ENCODE measurements at places on chromosomes 6 and 20. TPM values are rescaled to one million over a fixed set of nuclear protein-coding genes. Genes with fewer than 3 reads are reported as not detected.

DNA sequence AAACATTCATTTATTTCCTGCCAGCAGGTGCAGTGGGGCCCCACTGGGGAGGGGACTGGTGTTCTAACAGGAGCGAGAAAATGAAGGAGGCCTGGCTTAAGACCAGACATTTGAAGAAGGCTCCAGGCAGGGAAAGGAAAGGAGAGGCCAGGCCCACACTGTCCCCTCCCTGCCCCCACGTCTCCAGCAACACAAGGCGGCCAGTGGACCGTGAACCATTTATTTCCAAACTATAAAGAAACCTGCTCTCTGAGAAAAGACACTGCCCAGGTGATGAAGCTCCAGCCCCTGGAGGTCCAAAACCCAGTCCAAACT is 41.4 kb upstream of the CDH22 start:
- DNase-seq, result no peak
- H3K4me3 ChIP-seq, result no peak overlapping the region

GRCh38 chr20:7193681-7194080 is 426.2 kb downstream of the BMP2 start:
- DNase-seq, result no peak
- no peak overlapping the region for H3K27ac ChIP-seq
- H3K27me3 ChIP-seq, result no peaks in the 10 kb centered on the region
- H3K4me1 ChIP-seq, result no peaks in the 10 kb centered on the region
- no peak overlapping the region for H3K4me3 ChIP-seq

DNA sequence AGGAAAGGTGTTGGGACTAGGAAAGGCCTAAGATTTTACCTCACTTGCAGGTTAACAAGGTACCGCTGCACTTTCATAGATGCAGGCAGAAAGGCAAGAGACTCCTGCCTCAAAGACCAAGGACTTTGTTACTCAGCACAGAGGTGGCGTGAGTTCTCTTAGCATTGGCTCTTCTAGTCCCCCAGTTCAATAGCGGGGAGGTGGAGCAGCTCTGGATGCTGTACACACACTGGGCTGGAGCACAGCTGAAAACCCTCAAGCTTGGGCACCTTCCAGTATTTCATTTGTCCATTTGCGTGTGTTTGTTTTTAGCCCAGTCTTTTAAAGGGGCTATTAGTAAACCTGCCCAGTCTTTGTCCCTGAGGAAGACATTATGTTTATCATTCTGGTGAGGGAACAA is 345.2 kb downstream of the FARS2 start:
- H3K4me1 ChIP-seq, result no peaks in the 10 kb centered on the region
- DNase-seq, result no peak
- no peaks in the 10 kb centered on the region for H3K27me3 ChIP-seq
- H3K36me3 ChIP-seq, result no peaks in the 10 kb centered on the region
- no peak overlapping the region for H3K4me3 ChIP-seq

- DNase-seq, result no peak
- H3K27me3 ChIP-seq, result no peaks in the 10 kb centered on the region
- H3K4me1 ChIP-seq, result peaks cover 12% of the 10 kb centered on the region
- H3K36me3 ChIP-seq, result no peaks in the 10 kb centered on the region
- no peak overlapping the region for H3K4me3 ChIP-seq
- no peak overlapping the region for H3K27ac ChIP-seq
Observed at GRCh38 chr6:137759624-137760023, 107.4 kb upstream of the TNFAIP3 start.

Gene SLPI
- 496 TPM for total RNA-seq

DNA sequence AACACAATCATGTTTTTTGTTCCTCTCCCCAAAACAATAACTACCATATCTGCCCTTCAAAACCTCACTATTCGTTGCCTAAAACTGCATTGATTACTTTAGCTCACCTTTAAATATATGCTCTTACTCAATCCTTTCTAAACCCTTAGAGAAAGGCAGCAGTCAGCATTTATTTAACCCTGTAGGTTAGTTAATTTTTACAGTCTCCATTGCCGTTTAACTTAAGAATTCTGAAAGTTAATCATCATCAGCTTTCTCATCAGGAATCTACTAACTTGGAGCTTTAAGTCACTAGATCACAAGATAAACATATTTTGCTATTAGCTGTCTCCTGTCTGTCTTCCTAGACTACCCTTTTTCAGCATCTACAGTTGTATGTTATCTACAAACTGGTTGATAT is 991.9 kb downstream of the EPHA7 start:
- H3K4me1 ChIP-seq, result no peaks in the 10 kb centered on the region
- no peaks in the 10 kb centered on the region for H3K27me3 ChIP-seq
- no peak for DNase-seq
- H3K4me3 ChIP-seq, result no peak overlapping the region
- H3K36me3 ChIP-seq, result no peaks in the 10 kb centered on the region
- H3K27ac ChIP-seq, result no peak overlapping the region

GRCh38 chr6:88494401-88495140 is 328.4 kb upstream of the CNR1 start:
- DNase-seq, result no peak
- peaks cover 4% of the 10 kb centered on the region for H3K4me1 ChIP-seq
- H3K27ac ChIP-seq, result no peak overlapping the region
- H3K4me3 ChIP-seq, result no peak overlapping the region
- no peaks in the 10 kb centered on the region for H3K27me3 ChIP-seq
- no peaks in the 10 kb centered on the region for H3K36me3 ChIP-seq

Gene BANF2
- not detected for total RNA-seq

Gene FOXC1
- 1.8 TPM for total RNA-seq

Gene TMEM200A
- 12.6 TPM for total RNA-seq

DNA sequence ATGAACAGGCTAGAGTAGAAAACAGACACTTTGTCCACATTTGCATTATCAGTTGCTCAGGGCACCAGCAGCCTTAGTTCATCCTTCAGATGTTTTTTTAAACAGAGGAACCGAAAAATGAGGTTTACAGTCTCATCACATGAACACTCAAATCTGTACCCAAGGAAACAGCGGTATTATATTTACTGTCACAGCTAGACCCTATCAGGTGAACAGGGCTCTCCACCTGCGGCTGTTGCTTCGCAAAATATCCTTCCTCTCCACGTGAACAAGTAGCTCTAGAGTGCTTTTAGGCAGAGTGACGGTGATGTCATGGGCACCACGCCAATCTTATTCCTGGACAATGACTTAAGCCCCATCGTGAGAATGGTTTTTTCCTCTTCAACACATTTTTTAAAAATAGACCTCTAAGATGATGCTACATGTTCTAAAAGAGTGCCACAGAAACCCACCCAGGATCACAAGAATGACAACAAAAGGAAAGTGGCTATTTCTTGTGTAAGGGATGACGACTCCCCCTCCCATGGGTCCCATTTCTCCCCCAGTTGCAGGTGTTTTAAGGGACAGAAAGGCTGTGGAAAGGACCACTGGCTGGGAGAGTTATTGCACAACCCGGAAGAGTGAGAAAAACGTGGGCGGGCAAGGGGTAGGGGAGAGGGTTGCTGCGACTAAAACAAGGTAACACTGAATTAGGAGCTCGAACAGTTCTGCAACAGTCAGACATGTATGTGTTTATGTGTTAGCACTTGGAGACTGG is 77.7 kb downstream of the EFHC1 start:
- H3K4me1 ChIP-seq, result peaks cover 5% of the 10 kb centered on the region
- no peak overlapping the region for H3K27ac ChIP-seq
- H3K36me3 ChIP-seq, result no peaks in the 10 kb centered on the region
- H3K4me3 ChIP-seq, result no peak overlapping the region

GRCh38 chr6:119350202-119350951 is 816 bp upstream of the MAN1A1 start:
- H3K36me3 ChIP-seq, result no peaks in the 10 kb centered on the region
- H3K27me3 ChIP-seq, result no peaks in the 10 kb centered on the region
- H3K4me1 ChIP-seq, result peaks cover 3% of the 10 kb centered on the region
- H3K27ac ChIP-seq, result peak overlapping the region; percentile 96

DNA sequence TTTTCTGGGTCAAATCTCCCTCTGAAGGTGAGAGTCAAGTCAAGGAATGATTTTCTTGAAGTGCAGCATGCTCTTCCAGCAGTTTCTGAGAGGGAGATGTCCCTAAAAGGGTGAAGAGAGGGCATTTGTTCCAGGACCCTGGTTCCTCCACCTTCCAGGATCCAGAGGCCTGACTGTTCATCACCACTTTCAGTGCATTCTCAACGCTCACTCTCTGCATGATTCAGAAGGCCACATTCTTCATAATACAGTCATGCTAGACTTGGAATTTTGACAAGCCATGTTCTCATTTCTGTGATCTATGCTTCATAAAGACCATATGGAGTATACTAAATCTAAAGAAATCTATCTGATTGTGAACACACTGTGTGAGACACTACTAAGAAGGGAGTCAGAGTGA is 85.1 kb downstream of the PDE7B start:
- H3K36me3 ChIP-seq, result no peaks in the 10 kb centered on the region
- no peak for DNase-seq
- no peaks in the 10 kb centered on the region for H3K4me1 ChIP-seq

GRCh38 chr20:17343656-17344452 is 117.0 kb downstream of the PCSK2 start:
- H3K27me3 ChIP-seq, result no peaks in the 10 kb centered on the region
- DNase-seq, result no peak
- H3K4me1 ChIP-seq, result no peaks in the 10 kb centered on the region
- H3K36me3 ChIP-seq, result no peaks in the 10 kb centered on the region
- H3K27ac ChIP-seq, result no peak overlapping the region
- H3K4me3 ChIP-seq, result no peak overlapping the region

Gene SLC39A7
- total RNA-seq, result 149 TPM

Gene NKX2-4
- not detected for total RNA-seq

Gene ANKEF1
- 6.1 TPM for total RNA-seq

GRCh38 chr6:11430036-11430435 is 107.5 kb upstream of the TMEM170B start:
- no peak overlapping the region for H3K4me3 ChIP-seq
- peaks cover 41% of the 10 kb centered on the region for H3K4me1 ChIP-seq
- H3K27me3 ChIP-seq, result no peaks in the 10 kb centered on the region

Gene SNAI1
- 4.1 TPM for total RNA-seq

Gene TMX4
- total RNA-seq, result 29.4 TPM

DNA sequence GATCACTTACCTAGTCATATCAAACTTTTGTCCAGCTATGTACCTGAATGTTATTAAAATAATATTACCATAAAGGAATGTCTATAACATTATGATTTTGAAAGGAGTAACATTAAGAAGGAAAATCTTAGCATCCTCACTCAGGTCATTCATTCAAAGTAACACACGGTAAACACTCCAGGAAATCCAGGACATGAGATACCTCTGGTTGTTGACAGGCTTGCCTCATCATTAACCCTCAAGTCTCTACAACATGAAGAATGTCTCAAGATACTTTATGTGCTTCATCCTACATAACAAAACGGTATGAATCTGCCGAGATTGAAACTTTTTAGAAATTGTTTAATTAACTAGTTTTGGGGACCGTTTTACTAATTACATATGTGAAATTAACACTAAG is 690 bp upstream of the FILIP1 start:
- DNase-seq, result no peak
- H3K4me1 ChIP-seq, result peaks cover 7% of the 10 kb centered on the region
- H3K36me3 ChIP-seq, result no peaks in the 10 kb centered on the region
- H3K27me3 ChIP-seq, result peaks cover 7% of the 10 kb centered on the region
- H3K4me3 ChIP-seq, result peak overlapping the region; percentile 20

- DNase-seq, result no peak
- no peaks in the 10 kb centered on the region for H3K27me3 ChIP-seq
- H3K4me3 ChIP-seq, result no peak overlapping the region
- no peaks in the 10 kb centered on the region for H3K36me3 ChIP-seq
- H3K27ac ChIP-seq, result no peak overlapping the region
- no peaks in the 10 kb centered on the region for H3K4me1 ChIP-seq
Observed at GRCh38 chr6:143581835-143582480, 70.4 kb upstream of the FUCA2 start.

Gene BTNL2
- not detected for total RNA-seq

GRCh38 chr6:108904741-108905140 is 56.5 kb downstream of the ARMC2 start:
- no peaks in the 10 kb centered on the region for H3K36me3 ChIP-seq
- peaks cover 53% of the 10 kb centered on the region for H3K4me1 ChIP-seq
- no peaks in the 10 kb centered on the region for H3K27me3 ChIP-seq
- H3K27ac ChIP-seq, result peak overlapping the region; percentile 26

DNA sequence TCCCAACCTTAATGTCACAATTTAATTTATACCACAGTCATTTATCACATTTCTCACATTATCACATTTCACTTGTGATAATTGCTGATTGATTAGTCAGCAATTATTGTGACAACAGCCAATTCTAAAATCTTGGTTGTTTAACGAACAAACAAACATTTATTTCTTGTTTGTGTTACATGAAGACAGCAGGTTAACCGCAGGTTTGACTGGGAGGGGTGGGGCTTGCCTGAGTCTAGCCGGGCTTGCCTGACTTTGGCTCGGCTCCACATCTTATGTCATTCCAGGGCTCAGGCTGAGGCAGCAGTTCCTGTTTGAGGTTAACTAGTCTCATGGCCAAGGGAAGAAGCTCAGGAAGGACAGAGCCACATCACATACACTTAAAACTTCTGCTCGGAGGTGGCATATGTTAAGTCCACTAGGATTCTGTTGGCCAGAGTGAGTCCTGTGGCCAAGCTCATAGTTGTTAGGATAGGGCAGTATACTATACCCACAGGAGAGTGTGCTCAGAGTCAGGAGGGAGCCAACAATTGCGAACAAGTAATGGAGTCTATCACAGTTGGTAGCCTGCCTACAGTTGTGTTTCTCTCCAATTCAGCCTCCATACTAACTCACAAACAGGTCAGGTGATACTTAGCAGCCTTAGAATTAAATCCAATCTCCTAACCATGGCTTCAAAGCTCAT is 90.0 kb upstream of the IFNGR1 start:
- no peaks in the 10 kb centered on the region for H3K27me3 ChIP-seq
- peaks cover 38% of the 10 kb centered on the region for H3K4me1 ChIP-seq
- H3K27ac ChIP-seq, result no peak overlapping the region
- DNase-seq, result peak; percentile 89

DNA sequence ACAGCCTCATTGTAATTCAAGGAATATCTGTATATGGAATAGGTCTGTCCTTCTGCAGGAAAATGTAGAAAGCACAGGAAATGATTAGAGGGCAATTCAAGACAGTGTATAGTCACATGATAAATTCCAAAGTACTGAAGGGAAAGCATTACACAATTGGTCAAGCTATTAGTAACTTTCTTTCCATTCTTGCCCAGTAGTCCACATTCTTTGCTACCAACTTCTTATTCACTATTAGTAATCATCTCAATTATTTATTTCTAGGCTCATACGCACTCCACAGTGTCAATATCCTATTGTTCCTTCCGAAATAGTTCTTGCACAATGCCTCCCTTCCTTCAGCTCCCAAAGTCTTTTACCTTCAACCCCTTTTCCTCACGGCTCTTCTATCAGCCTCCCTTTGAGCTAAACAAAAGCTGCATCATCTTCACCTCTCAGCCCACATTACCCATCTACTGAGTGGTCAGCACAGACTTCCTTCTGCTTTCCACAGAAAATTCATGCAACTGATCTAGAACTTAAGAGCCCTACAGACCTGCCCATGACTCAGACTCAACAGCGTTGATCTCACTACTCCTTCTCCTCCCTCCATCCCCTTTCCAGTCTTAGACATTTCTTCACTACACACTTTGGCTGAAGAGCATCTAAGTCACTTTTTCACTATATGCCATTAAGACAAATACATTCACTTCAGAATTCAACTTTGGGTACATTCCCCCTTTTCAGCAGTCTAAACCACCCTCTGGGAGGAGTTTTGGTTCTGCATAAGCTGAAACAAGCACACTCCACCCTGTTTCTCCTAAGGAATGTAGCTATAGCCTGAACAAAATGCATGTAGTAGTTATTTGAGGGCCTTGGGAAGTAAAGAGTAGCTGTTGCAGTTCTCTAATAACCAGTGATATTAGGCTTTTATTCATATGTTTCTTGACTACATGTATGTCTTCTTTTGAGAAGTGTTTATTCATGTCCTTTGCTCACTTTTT is 157.9 kb downstream of the KIF16B start:
- H3K4me3 ChIP-seq, result no peak overlapping the region
- H3K27ac ChIP-seq, result no peak overlapping the region
- H3K36me3 ChIP-seq, result no peaks in the 10 kb centered on the region
- no peaks in the 10 kb centered on the region for H3K27me3 ChIP-seq
- DNase-seq, result no peak
- no peaks in the 10 kb centered on the region for H3K4me1 ChIP-seq

Gene SNX21
- total RNA-seq, result 23.9 TPM
